ENCODE measurements at places on chromosomes 1 and 21. TPM values are rescaled to one million over a fixed set of nuclear protein-coding genes. Genes with fewer than 3 reads are reported as not detected.

GRCh38 chr1:167200749-167201148 lies 19.9 kb upstream of the POU2F1 start:
- no peaks in the 10 kb centered on the region for H3K27me3 ChIP-seq
- H3K4me1 ChIP-seq = peaks cover 19% of the 10 kb centered on the region
- H3K27ac ChIP-seq = no peak overlapping the region

DNA sequence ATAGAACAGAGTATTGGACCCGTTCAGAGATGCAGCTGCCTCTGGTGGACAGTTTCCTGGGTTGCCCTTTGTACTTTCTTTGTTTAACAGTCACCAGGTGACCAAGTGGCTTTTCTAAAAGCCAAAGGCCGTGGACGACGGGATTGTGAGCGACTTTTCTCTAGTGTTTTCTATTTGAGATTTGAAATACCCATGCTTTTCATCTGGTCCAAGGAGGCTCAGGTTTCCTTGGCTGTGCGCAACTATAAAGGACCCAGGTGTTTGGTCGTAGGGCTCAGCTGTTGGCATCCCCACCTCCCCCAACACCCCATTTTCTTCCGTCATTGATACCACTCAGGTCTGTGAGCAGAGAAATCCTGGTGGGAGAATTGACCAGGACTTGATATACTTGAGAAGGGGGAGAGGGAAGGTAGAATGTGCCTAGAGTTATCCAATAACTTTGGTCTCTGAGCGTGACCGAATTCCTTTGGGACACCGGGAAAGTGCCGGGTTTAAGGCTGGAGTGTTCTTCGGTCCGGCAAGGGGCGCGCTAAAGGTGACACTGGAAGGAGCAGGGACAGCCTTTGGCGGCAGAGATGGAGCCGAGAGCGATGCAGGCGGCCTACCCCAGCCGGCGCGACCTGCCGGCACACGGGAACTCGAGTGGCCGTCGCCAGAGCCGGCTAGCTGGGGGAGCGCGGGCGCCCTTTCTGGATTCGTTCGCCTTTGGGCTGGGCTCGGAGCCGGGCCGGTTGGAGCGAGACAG lies 83.4 kb upstream of the BMP8A start:
- no peak for DNase-seq
- peak overlapping the region; percentile 69 for H3K27ac ChIP-seq
- H3K36me3 ChIP-seq = peaks cover 4% of the 10 kb centered on the region

GRCh38 chr1:89548122-89548857 lies 23.7 kb downstream of the LRRC8B start:
- H3K27me3 ChIP-seq = no peaks in the 10 kb centered on the region
- H3K27ac ChIP-seq = peak overlapping the region; percentile 30
- peaks cover 35% of the 10 kb centered on the region for H3K4me1 ChIP-seq
- H3K36me3 ChIP-seq = no peaks in the 10 kb centered on the region

DNA sequence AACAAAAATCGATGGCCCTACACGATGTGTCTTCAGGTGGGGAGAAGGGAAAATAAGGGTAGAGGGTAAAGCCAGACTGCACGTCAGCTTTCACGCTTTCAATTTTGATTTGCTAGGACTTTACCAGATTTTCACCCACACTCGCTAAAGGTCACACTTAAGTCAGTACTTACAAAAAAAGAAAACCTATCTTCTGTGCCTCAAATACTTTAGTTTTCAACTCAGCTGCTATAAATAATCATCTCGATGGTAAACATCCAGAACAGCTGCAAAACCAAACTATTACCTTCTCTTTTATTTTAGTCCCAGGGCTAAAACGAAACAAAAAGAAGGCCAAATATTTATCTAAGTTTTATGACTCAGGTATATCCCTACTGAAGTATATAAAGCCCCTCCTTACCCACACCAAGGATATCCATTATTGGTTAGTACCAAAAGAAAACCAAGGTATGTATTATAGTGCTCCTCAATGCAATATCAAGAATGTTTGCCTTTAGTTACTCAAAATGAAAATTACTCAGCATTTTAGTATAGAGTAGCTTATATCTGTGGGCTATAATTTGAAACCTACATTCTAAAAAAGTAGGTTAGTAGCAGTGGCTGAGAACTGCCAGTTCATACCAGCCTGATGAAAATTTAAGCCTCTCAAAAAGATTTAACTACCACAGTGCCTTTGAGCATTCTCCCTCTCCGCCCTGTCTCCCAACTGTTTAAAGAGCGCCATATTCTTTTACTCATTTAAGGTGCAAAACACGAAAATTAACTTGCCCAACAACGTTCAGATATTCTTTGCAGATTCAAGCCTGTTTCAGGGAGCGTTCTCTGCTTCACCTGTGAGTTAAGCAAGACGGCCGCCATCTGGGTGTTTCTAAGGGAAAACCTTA lies 1.5 kb downstream of the CSDE1 start:
- no peaks in the 10 kb centered on the region for H3K27me3 ChIP-seq
- peak overlapping the region; percentile 99 for H3K27ac ChIP-seq
- DNase-seq = no peak
- H3K4me3 ChIP-seq = peak overlapping the region; percentile 99

DNA sequence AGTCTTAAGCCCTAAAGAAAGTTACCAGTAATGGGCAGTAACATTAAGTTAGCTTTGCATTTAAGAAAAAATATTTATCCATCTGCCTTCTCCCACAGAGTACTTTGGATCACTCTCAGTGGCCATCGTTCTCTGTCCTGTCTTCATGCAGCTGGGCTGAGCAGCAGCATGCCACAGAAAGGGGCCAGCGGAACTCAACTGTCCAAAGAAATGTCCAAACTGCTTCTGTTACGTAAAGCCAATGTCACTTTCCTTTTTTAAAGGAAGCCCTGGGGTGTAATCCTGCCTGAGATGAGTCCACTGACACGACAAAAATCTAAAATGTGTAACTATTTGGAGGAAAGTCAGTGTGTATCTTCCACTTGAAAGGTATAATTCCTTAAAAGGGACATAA lies 291.6 kb downstream of the SMYD3 start:
- H3K4me1 ChIP-seq = no peaks in the 10 kb centered on the region
- no peak for DNase-seq
- no peak overlapping the region for H3K4me3 ChIP-seq
- H3K27me3 ChIP-seq = no peaks in the 10 kb centered on the region

DNA sequence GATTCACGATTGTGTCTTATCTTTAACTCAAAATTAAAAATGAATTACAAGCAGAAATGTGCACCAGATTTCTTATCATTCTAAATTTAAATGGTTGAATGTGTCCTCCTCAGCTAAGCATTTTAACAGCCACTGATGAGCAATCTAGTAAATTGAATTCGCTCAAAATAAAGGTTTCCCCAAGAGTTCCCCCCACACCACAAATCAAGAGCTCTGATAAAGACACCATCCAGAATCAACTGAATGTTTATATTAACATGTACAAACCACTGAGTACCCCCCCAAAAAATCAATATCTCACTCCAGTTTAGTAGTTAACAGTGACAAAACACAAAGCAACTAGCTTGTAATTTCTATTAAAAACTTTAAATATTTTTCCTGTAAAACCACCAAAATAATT lies 1.9 kb downstream of the GPBP1L1 start:
- no peaks in the 10 kb centered on the region for H3K27me3 ChIP-seq
- H3K4me1 ChIP-seq = peaks cover 34% of the 10 kb centered on the region
- no peak for DNase-seq
- H3K27ac ChIP-seq = peak overlapping the region; percentile 99
- peak overlapping the region; percentile 72 for H3K4me3 ChIP-seq
- no peaks in the 10 kb centered on the region for H3K36me3 ChIP-seq

GRCh38 chr1:27668808-27669723 lies 2.9 kb downstream of the IFI6 start:
- peak overlapping the region; percentile 20 for H3K4me3 ChIP-seq
- peaks cover 28% of the 10 kb centered on the region for H3K4me1 ChIP-seq
- no peaks in the 10 kb centered on the region for H3K27me3 ChIP-seq
- no peak overlapping the region for H3K27ac ChIP-seq
- no peak for DNase-seq
- H3K36me3 ChIP-seq = no peaks in the 10 kb centered on the region

- peaks cover 5% of the 10 kb centered on the region for H3K4me1 ChIP-seq
- H3K27ac ChIP-seq = no peak overlapping the region
- H3K27me3 ChIP-seq = no peaks in the 10 kb centered on the region
- no peak overlapping the region for H3K4me3 ChIP-seq
Measured at GRCh38 chr1:234114648-234115307, 210.3 kb downstream of the SLC35F3 start.

DNA sequence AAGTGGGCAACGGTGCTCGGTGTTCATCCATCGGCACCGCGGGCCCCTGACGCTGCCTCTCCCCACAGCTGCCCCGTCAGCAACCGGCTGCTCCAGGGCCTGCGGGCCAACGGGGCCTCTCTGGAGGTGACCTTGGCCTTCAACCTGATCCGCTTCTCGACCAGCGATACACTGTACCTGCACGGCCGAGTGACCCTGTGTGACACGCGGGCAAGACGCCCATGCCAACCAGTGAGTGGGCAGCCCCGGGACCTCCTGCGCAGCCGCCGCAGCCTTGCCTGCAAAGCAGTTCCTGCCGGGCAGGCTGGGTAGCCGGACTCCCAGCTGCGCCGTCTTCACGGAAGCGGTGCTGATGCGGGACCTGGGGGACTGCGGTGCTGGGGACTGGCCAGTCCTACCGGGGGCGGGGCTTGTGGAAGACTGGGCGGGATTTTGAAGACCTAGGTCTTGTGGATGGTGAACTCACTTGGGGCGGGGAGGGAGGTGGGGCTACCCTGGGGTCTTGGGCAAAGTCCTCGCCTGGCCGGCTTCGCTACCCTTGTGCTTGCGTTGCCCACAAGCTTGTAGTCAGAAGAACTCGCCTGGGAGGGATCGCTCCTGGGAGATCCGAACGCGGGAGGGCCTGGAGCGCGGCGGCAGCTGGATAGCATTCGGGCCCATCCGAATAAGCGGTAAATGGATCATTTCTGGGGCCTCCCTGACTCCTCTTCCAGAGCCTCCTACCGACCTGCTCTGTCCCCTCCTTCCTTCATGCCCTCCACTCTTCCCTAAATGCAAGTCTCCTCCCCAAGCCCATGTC lies 8.8 kb upstream of the CEP85 start:
- H3K27ac ChIP-seq = no peak overlapping the region
- H3K4me3 ChIP-seq = no peak overlapping the region
- no peak for DNase-seq
- H3K36me3 ChIP-seq = no peaks in the 10 kb centered on the region
- peaks cover 7% of the 10 kb centered on the region for H3K27me3 ChIP-seq

DNA sequence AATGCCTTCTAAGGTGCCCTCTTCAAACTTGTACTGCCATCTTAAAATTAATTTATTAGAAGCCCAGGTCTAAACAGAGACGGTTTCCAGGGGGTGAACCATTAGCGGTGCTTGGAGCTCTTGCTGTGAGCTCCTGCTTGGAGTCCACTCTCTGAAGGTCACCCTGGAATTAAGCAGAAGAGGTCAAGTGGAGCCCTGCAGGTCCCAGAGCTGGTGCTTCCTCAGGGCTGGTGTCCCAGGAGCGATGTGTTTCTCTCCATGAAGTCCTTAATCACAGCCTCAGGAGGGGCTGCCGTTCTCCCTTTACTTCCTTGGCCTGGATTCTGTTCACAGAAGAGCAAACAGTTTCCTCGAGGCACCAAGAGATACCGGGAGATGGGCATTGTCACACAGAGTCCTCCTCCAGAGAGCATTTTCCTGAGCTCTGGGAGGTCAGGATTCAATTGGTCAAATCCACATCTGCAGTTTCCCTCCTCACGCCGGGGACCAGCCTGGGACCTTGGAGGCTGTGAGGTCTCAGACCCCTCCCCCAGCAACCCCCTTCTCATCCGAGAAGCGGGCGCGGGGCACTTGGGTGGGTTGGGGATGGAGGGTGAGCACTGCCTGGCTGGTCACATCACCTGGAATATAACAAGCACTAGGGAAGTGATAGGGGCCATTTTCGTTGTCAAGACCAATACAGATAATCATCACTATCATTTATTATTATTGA lies 310.4 kb downstream of the AJAP1 start:
- DNase-seq = no peak
- no peaks in the 10 kb centered on the region for H3K36me3 ChIP-seq
- no peaks in the 10 kb centered on the region for H3K4me1 ChIP-seq
- no peak overlapping the region for H3K4me3 ChIP-seq

DNA sequence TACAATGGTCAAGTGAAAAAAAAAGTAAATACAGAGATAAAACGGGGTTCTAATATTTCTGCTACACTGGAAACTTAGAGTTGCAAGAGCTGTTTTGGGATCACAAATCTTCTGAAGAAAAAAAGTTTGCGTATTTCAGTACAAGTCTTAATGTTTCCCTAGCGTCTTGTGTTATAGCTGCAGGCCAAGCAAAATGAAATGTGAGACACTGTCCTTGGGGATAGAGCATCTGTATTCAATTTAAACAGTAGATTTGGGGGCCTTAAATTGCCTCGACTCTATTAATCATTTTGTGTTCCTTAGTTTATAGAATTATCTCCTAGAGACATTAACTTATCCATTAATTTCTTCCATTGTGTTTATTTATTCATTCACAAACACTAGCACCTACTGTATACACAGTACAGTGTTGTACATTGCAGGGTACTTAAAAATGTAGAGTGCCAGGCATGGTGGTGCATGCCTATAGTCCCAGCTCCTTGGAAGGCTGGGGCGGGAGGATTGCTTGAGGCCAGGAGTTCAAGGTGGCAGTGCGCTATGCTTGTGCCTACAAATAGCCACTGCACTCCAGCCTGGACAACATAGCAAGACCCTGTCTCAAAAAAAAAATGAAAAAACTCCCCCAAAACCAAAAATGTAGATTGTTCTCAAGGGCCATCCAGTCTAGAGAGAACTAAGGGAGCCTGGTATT lies 7.9 kb downstream of the DISC1 start:
- DNase-seq = no peak
- no peak overlapping the region for H3K27ac ChIP-seq
- H3K4me3 ChIP-seq = no peak overlapping the region
- peaks cover 6% of the 10 kb centered on the region for H3K4me1 ChIP-seq
- H3K27me3 ChIP-seq = no peaks in the 10 kb centered on the region

DNA sequence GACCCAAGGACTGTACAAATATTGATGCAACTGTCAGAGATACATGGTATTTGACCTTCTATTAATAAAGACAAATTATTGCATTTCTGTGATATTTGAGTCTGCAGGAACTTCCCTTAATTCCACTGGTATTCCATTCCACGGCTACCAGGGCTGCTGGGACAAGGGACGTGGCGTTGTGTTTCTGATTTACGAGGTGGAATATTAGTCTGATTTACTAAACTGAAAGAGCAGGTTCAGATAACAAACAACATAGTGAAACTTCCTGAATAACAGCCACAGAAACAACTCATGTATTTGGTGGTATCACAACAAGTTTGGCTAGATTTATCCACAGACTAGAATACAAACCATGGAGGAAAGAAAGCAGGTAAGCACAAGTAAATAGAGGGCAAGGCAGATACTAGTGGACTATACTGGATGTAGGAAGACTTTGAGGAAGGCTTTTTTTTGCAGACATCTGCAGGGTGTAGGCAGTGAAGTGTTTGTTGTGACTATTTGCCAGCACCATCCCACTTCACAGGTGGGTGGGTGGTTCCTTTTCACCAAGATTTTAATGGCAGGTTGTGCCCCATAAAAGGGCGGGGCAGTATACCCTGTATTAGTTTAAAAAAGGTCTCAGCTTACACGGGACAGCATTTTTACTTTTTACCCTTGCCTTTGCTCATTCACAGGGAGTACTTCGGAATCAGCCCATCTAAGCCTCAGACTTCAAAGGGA lies 100.4 kb downstream of the FGGY start:
- H3K27ac ChIP-seq = no peak overlapping the region
- no peaks in the 10 kb centered on the region for H3K27me3 ChIP-seq
- no peak overlapping the region for H3K4me3 ChIP-seq
- DNase-seq = no peak
- H3K36me3 ChIP-seq = no peaks in the 10 kb centered on the region

The FAM167B gene
- polyA plus RNA-seq = not detected

The DNALI1 gene
- polyA plus RNA-seq = 0.06 TPM

The SELL gene
- polyA plus RNA-seq = 0.03 TPM

The TRABD2B gene
- 0.16 TPM for polyA plus RNA-seq

The ETV3L gene
- polyA plus RNA-seq = not detected
